Suppressor macrophage treated with lipopolysaccharide for 4 hours (primary cell): ENCODE measurements at places on chromosomes 4 and X.

- peak; percentile 9 for DNase-seq
Observed at GRCh38 chr4:94757192-94758140, at the start of gene BMPR1B. Gene BMPR1B, plus strand, starts transcription at chr4:94757955. Its CDS starts 346,470 bp downstream, at chr4:95104425.

GRCh38 chr4:6693231-6694176 lies at the start of gene S100P:
Gene S100P, plus strand, starts transcription at chr4:6693878. Its CDS starts 55 bp downstream, at chr4:6693933.
- DNase-seq: no peak

GRCh38 chr4:130028552-130028951 lies 932.6 kb downstream of the C4orf33 start:
- DNase-seq: no peak

DNA sequence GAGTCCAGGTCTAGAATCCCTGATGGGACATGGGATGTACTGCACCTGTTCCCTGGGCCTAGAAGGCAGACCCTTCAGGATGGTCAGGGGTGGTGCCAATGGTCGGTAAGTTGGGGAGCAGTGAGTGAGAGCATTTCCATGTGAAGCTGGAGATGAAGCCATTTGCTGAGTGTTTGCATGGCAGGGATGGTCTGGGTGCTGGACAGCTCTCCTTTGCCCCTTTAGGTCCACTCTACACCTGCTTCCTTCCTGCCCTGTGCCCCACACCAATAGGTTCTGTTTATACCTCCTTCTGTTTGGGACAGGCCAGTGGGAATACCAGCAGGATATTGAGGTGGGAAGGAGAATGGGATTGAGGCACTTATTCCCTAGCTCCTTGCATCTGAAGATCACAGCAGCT lies 181.3 kb downstream of the STK32B start:
- DNase-seq: no peak

DNA sequence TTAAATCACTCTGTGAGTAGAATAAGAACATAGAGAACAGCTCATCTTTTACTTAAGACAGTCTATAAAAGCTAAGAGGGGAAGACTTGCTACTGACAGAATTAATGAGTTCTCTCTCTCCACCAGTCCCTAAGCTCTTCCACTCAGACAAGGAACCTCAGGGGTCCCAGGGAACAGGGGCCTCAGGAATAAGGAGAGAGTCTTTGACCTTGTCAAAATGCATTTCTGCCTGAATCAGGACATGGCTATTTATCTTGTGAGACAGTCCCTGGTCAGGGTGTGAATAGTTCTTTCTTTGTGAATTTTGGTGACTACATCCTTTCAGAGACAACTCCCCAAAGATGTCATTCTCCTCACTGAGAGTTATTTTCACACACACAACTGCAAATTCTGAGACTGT lies 218.7 kb upstream of the HS3ST1 start:
- no peak for DNase-seq

GRCh38 chrX:38718311-38718710 lies 82.9 kb upstream of the MID1IP1 start:
- DNase-seq: peak; percentile 27

GRCh38 chr4:95068818-95069478 lies 311.2 kb downstream of the BMPR1B start:
- DNase-seq: no peak

- DNase-seq: no peak
Observed at GRCh38 chr4:176451443-176451842, 131.7 kb downstream of the SPCS3 start.

DNA sequence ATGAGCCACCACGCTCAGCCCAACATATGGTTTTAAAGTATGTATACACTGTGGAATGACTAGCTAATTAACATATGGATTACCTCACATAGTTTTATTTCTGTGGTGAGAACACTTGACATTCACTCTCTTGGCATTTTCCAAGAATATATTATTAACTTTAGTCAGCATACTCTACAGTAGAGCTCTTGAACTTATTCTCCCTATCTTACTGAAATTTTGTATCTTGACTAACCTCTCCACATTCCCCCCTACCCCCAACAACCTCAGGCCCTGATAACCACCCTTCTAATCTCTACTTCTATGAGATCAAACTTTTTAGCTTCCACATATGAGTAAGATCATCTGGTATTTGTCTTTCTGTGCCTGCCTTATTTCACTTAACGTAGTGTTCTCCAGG lies 38.6 kb upstream of the AGA start:
- DNase-seq: no peak

DNA sequence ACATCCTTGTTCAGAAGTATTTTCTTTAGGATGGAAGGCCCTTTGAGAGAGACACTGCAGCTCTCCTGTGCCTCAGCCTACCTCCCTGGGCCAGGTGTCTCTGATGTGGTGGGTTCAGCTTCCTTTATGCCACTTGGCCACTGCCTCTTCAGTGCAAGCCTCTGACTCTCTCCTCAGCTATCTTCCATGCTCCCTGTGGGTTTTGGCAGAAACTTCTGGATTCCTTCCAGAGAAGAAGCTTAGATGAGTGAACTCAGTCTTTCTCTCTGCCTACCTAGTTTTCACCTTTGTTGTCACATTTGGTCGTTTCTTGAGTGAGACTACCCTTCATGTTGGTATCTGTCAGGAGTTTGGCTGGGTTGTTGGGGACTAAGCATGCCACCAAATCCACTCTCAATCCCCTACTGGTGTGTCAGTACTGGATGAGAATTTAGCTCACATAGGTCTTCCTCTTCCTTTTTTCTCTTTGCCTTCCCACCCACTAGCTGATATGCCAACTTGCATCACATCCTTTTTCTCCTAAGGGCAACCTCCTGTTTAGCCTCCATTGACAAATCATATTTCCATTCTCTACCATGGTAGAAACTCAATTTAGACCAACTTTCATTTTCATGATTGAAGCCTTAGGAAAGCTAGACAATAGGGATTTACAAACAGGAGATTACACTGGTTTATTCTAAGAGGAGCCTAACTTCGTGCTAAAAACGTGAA lies 32.0 kb downstream of the IL15 start:
- peak; percentile 63 for DNase-seq

DNA sequence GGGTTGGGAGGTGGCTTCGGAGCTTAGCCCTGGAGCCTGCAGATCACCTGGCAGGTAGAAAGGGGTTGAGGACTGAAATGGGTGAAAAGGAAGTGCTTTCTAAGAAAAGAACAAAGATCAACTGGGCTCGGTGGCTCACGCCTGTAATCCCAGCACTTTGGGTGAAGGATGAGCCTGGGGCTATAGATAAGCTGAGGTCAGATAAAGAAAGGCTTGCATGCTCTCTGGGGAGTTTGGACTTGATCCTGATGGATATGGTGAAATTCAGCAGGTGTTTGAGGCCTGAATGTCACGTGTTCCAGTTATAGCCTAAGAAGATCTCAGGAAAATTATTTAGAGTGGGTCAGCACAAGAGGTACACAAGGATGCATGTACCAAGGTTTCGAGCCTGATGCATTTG lies 40.8 kb downstream of the SLC34A2 start:
- no peak for DNase-seq

- DNase-seq: no peak
Observed at GRCh38 chrX:2962381-2962780, 33.2 kb upstream of the ARSD start.
